Endothelial cell (in vitro differentiated cells): ENCODE measurements at places on chromosomes 16 and 17.

DNA sequence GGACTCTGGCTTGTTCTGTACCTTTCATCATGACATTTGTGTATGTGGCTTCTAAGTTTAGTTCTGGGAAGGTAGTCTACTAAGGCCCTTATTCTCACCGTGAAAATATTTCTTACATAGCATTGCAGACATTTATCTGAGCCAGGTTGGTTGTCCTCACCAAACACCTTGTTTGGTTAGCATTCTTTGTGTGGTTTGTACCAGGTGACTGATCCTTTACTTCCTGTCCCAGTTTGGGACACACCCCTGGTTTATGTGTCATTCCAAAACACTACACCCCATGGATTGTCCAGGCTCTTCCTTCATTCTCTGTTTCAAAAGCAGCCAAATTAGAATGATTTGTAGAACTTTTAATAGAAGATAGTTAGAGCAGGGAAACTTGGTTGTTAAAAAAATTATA, 23.2 kb upstream of the DUSP14 start:
- no peak for DNase-seq

DNA sequence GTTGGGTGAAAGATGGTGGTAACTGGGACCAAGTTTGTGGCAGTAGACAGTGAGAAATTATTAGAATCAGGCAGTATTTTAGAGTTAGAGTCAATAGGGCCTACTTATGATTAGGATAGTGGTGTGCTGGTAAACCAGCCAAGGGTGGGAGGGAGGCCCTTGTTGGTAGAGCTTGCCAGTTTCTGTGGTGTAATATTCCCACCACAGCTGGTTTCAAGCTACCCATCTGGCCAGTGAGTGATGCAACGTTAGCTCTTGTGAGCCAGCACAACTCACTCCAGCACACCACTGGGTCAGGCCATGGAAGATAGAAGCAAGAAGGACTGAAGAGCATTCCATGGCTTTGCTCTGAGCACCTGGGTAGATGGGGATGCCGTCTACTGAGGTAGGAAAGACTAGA, 34.9 kb downstream of the GNAO1 start:
- DNase-seq = no peak

DNA sequence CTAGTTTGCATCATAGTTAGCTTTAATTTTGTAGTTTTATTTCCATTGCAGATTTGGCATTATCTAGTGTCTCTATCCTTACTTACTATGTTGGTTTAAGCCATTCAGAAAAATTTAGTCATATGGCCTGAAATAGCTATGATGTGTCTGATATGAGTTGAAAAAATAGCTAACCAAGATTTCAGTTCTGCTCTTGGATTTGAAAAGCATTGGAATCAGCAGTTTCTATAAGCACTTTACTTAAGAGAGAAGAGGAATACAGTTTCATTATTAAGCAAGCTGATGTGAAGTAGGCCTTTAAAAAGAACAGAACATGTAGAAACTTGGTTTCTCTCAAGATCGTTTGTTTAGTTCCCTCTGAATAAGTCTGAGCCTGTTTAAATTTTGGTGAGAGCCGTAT, 25.9 kb downstream of the LPCAT2 start:
- no peak for DNase-seq

GRCh38 chr17:70808596-70808995, 639.3 kb downstream of the KCNJ2 start:
- DNase-seq = no peak

GRCh38 chr17:60077672-60078519, 825 bp downstream of the HEATR6 start:
- DNase-seq = no peak

- DNase-seq = no peak
Observed at GRCh38 chr17:74759243-74759801, 10.9 kb downstream of the NHERF1 start.

DNA sequence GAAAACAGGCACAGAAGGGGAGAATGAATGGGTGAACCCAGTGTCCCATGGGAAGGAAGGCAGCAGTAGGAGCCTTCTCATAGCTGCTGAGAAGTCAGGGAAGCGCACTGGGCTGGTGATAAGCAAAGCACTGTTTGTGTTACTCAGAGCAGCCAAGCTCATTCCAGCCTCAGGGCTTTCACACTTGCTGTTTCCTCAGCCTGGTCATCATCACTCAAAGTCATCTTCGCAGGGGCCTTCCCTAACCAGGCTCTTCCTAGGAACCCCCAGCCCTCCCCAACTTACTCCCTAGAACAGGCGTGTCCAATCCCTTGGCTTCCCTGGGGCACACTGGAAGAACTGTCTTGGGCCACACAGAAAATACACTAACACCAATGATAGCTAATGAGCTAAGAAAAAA, 32.1 kb upstream of the LONP2 start:
- DNase-seq = no peak

DNA sequence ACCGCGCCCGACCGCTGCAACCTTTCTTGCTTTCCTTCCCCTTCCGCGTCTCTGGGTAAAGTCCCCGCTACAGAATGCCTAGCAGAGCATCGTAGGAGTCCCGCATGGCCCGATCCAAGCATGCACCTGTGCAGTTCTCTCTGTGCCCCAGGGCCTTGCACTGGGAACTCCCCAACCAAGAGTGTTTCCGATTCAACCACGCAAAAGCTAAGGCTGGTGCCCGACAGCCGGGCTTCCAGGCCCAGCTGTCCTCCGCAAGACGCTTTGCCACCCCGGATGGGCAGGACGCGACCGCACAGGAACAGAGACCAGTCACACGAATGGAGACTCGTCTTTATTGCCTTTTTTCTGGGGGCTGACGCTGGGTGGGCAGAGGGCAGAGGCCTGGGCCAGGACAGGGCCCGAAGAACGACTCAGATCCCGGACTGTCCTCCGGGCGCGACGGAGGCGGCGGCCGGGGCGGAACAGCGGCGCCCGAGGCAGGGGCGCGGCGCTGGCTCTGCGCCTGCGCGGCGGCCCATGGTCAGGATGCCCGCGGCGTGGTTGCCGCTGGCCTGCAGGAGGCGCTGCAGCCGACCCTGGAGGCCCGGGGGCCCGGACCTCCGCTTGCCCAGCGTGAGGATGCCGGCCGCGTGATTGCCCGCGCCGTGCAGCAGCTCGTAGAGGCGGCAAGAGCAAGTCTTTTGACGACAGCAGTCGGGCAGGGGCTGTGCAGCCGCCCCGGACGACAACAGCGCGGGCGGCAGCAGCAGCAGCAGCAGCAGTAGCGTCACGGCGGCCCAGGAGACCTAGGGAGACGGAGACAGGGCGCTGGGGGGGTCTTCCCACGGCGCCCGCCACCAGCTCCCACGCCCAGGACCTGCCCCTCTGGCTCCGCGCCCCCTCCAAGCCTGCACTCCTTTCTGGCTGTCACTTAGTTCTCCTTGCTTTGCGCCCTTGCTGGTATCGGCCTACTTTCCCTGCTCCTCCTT, 1.2 kb downstream of the HCRT start:
- peak; percentile 91 for DNase-seq

GRCh38 chr17:49602783-49603182, 27.1 kb downstream of the NXPH3 start:
- no peak for DNase-seq
